Melanocyte of skin (primary cell): ENCODE measurements at places on chromosomes 3 and 15. TPM values are rescaled to one million over a fixed set of nuclear protein-coding genes. Genes with fewer than 3 reads are reported as not detected.

GOLGA6L7 gene
- not detected in 2 replicates for total RNA-seq

RAD51 gene
- total RNA-seq, result 9.4 and 10.0 TPM in 2 replicates

NRG4 gene
- total RNA-seq, result not detected in 2 replicates

CPN2 gene
- total RNA-seq, result not detected in 2 replicates

RUBCN gene
- 31.0 and 35.0 TPM in 2 replicates for total RNA-seq

SYNM gene
- total RNA-seq, result 3.0 and 5.1 TPM in 2 replicates

P2RY13 gene
- total RNA-seq, result not detected in 2 replicates

NR1I2 gene
- 0.15 TPM in 1 of 2 replicates, not detected in the other for total RNA-seq

PLSCR5 gene
- not detected in 2 replicates for total RNA-seq

ANKRD63 gene
- not detected in 2 replicates for total RNA-seq

MAP6D1 gene
- 5.0 and 5.9 TPM in 2 replicates for total RNA-seq

C3orf70 gene
- total RNA-seq, result 7.6 and 16.7 TPM in 2 replicates

SEMA6D gene
- 39.6 and 69.4 TPM in 2 replicates for total RNA-seq

TGM4 gene
- total RNA-seq, result not detected in 2 replicates
